ENCODE measurements at places on chromosomes 3 and 15. TPM values are rescaled to one million over a fixed set of nuclear protein-coding genes. Genes with fewer than 3 reads are reported as not detected.

The CLRN1 gene
- total RNA-seq = not detected

The TMEM207 gene
- not detected for total RNA-seq

The CHST13 gene
- total RNA-seq = not detected

The RTP1 gene
- total RNA-seq = not detected

The NMNAT3 gene
- total RNA-seq = 5.4 TPM

The ACP3 gene
- total RNA-seq = 57.5 TPM

The CCDC33 gene
- total RNA-seq = 0.32 TPM

The ADCY5 gene
- total RNA-seq = 2.7 TPM

The CD200R1 gene
- 2.9 TPM for total RNA-seq

The CYP1A1 gene
- total RNA-seq = not detected

The CYP19A1 gene
- not detected for total RNA-seq

The CORO2B gene
- 0.12 TPM for total RNA-seq

The RNU5B-1 gene
- total RNA-seq = 30.4 TPM

Measured in esophagus mucosa (tissue), 1 donor.